Activated CD8-positive, alpha-beta memory T cell treated with anti-CD3 and anti-CD28 coated beads for 1 hour (primary cell): ENCODE measurements at places on chromosomes 7 and 10.

- no peak for DNase-seq
Measured at GRCh38 chr7:93856323-93856722, 34.2 kb downstream of the TFPI2 start.

DNA sequence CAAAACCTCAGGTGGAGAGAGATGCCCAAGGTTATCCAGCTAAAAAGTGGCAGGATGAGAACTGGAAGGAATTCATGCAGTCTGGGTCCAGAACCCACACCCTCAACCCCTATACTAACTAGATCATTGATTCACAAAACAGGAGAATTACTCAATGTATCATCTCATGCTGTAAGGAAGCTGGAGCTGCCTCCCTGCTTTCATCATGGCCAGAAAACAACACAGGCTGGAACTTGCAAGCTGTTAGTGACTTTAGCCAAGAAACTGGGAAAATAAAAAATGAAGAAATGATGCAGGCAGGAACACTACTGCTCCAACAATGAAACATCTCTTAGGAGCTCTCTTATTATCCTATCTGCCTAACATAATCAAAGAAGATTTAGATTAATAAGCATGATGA is 619.8 kb upstream of the CELF2 start:
- no peak for DNase-seq

GRCh38 chr7:71311576-71311975 is 179.6 kb downstream of the GALNT17 start:
- no peak for DNase-seq

- no peak for DNase-seq
Measured at GRCh38 chr10:13684252-13684791, 97.6 kb downstream of the PRPF18 start.

- DNase-seq, result no peak
Measured at GRCh38 chr10:131946321-131946751, 35.4 kb downstream of the BNIP3 start.
